ENCODE measurements at places on chromosomes 2 and 18. TPM values are rescaled to one million over a fixed set of nuclear protein-coding genes. Genes with fewer than 3 reads are reported as not detected.

DNA sequence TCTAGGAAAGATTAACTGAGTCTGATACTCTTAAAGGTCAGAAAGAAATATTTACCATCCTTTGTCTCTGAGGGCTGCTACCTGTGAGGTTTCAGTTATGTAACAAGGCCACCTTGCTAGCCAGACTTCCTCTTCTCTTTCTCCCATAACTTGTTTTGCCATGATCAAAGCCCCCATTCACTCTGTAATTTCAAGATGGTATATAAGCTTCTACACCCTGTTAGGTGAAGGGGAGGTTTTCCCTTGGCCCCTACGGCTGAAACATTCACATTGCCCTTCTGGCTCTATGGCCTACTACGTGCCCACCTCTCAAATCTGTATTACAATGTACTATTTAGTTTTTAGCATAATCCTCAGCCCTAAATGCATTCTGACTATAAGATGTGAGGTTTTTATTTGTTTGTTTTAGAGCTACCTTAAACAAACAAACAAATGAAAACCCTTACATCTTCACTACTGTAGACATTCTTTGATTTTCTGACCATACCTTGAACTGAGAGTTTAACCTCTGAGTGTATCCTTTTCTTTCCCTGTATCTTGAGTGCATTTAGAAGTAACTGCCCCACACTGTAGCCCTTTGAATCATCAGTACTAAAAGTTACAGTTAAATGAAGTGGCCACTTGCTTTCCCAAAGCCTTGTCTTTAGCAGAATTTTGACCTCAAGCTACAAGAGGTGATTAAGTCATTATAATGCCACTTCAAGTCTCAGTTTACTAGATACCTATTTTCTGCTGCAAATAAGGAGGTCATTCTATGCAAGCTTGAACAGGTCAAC is 332.2 kb downstream of the SOCS6 start:
- DNase-seq: no peak

DNA sequence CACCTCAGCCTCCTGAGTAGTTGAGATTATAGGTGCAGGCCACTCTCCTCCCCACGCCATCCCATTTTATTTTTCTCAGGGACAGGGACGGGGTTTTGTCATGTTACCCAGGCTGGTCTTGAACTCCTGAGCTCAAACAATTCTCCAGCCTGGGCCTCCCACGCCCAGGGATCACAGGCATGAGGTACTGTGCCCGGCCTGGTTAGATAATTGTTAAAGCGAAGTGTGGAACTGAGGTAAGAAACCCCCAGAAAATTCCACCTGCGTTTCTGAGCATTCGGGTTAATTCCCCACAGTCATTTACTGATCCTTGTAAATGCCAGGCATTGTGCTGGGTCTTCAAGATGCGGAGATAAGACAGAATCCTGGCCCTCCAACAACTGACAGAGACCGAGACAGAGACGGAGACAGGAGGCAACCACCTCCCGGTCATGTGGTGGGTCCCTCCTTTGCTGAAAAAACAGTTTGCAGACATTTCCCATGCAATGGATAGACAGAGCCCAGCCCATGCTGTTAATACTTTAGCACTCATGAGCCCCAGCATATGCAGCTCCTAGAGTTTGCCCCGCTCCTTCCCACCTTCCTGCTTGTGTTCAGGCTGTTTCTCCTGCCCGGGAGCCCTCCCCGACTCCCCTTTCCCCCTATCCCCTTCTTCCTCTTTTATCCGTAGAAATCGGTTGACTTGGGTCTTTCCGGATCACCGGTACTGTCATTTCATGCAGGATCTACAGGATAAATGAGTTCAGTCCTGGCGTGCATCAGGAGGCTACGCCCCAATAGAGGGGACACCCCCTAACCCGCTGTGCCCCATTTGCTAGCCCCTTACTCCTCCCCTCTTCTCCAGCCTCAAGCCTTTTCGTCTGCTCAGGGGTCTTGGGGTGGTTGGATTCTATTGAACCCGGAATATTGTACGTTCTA is 1.6 kb upstream of the RHOB start:
- no peak for DNase-seq

GRCh38 chr18:77082316-77082955 is 50.1 kb downstream of the MBP start:
- DNase-seq: no peak

GRCh38 chr2:181784556-181784955 is 104.2 kb upstream of the NEUROD1 start:
- DNase-seq: no peak

DNA sequence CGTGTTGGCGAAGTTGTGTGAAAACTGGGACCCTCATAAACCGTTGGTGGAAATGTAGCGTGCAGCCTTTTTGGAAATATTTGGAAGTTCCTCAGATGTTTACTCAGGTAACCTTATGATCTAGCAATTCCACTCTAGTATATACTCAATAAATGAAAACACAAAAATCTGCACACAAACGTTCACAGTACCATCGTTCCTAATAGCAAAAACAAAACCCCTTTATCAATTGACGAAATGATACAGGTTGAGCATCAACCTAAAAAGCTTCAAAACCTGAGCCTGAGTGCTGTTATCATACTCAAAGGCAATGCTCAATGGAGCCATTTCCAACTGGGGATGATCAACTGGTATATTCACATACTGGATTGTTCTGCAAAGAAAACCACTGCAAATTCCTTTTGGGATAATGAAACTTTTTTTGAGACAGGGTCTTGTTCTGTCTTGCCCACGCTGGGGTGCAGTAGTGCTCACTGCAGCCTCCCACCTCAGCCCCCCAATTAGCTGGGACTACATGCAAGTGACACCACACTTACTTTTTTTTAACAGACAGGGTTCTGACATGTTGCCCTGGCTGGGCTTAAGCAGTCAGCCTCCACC is 777 bp upstream of the C18orf32 start:
- no peak for DNase-seq

GRCh38 chr2:218998414-218999002 is 5.3 kb upstream of the CRYBA2 start:
- DNase-seq: no peak

DNA sequence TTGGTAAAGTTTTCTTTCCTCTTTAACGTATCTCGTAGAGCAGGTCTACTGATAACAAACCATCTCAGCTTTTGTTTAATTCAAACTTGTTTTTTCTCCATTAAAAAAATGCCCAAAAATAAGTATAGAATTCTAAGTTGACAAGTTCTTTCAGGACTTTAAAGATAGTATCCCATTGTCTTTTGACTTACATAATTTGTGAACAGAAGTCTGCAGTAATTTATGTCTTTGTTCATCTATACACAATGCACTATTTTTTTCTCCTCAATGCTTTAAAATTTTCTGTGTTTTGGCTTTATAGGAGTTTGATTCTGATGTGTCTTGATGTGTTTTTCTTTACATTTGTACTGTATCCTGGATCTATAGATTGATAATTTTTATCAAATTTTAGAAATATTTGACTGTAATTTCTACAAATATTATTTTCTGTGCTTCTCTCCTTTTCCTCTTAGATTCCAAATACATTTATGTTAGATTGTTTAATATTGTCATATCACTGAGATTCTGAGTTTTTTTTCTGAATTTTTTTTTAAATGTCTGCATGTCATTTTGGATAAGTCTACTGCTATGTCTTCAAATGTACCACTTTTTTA is 143.3 kb downstream of the FTCDNL1 start:
- DNase-seq: no peak

GRCh38 chr18:80246445-80247392 is 595 bp downstream of the PARD6G start:
- no peak for DNase-seq

GRCh38 chr2:142693171-142693950 is 184.1 kb upstream of the KYNU start:
- DNase-seq: no peak

DNA sequence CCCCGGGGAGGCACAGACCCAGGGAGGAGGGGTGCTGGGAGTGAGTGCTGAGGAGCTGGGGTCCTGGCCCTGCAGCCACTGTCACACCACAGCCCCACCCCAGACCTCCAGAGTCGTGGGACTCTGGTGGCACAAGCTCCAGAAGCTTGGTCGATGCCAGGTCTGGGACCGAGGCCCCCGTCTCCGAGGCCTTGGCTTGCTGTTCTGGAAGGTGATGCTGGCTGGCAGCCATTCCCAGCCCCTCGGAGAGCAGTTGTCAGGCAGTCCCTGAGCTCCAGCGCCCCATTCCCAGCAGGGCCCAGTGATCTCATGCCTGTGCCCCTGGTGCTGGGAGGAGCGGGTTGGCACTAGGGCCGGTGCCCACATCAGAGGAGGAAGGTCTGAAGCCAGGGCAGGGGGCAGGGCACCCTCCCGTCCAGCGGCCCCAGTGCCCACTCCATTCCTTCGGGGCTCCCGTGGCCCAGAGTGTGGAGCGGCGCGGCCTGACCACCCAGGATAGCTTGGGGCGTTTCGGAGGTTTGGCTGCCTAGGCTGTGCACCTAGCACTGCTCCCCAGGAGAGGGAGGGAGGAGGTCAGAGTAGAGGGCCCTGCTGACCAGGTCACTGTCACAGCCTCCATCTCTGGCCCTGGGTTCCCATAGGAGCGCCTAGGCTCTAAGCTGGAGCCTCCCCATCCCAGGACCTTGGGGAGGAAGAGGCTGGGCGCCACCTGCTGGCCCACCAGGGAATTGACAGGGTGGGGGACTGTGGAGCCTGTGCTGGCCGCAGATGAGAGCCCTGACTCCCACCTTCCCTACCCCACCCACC is 16.8 kb upstream of the ALPI start:
- DNase-seq: no peak

QPCT gene
- polyA plus RNA-seq: 11.4 TPM

ATIC gene
- polyA plus RNA-seq: 152 TPM

PDK1 gene
- 12.6 TPM for polyA plus RNA-seq

SCN7A gene
- 13.9 TPM for polyA plus RNA-seq
